ENCODE measurements at places on chromosomes 5 and 9.
A peak's percentile ranks its signal among the peaks of the same experiment; 100 is the strongest.

DNA sequence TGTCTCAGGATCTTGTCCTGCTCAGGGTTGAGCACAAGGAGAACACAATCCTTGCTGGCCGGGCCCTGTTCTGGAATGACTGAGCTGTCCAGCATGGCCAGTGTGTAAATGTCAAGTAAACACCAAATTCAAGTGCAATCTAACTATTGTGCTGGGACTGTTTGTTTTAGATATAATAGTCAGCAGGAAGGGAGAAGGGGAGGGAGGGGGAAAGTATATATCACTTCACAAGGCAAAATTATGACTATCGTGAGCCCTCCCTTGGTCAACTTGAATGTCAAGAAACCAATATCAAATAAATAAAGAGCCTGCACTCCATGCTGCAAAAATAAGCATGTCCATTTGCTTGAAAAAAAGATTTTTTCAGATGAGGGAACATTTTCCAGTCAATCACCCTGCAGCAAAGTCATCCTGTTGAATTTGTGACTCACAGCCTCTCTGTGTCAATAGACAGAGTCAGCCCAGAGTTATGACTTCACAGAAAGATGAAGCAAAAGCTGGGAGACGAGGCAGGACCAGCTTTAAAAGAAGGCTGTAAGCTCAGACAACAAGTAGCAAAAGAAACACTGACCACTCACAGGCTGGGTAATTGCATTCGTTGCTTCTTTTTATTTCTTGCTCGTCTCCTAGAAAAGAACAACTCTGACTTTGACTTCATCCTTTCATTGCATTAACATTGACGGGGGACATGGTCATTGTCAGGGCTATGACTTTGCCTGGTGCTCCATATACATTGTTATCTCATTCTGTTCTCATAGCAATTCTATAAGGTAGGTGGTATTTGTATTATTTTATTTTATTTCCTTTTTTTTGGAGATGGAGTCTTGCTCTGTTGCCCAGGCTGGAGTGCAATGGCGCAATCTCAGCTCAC lies 15.3 kb upstream of the KLF4 start:
- no peak for DNase-seq

- DNase-seq: no peak
Observed at GRCh38 chr9:112252194-112252593, 77.1 kb upstream of the SUSD1 start.

GRCh38 chr9:130140706-130141105 lies 31.5 kb upstream of the NCS1 start:
- no peak for DNase-seq

DNA sequence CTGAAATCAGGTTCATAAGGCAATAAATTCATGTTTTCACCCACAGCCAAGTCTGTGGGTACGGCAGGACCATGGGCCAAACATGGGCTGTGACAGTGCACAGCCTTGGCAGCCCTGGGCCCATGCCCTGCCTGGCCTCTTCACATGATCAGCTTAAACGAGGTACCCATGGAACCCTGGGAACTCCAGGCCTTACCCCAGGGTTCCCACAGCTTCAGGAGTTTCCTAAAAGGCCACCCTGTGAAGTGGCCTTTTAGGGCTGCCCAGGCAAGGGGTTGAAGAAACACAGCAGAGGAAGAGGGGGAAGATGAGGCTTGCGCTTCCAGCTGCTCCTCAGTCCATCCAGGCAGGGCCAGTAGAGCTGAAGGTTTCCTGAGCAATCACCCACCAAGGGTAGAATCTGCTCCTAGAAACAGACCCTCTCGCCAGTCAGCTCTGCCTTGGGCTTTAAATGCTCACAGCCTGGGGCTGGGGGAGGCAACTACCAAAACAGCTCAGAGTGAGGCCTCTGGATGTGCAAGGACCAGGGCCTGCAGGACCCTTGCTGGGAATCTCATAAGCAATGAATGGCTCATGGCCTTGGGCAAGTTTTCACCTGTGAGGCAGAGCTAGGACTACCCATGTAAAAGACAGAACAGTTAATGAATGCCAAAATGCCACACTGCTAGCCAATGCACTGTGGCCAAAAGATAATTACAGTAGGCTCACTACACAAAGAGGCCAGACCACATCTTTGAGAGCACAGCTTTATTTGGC lies 79.3 kb upstream of the LRRTM2 start:
- DNase-seq: no peak

DNA sequence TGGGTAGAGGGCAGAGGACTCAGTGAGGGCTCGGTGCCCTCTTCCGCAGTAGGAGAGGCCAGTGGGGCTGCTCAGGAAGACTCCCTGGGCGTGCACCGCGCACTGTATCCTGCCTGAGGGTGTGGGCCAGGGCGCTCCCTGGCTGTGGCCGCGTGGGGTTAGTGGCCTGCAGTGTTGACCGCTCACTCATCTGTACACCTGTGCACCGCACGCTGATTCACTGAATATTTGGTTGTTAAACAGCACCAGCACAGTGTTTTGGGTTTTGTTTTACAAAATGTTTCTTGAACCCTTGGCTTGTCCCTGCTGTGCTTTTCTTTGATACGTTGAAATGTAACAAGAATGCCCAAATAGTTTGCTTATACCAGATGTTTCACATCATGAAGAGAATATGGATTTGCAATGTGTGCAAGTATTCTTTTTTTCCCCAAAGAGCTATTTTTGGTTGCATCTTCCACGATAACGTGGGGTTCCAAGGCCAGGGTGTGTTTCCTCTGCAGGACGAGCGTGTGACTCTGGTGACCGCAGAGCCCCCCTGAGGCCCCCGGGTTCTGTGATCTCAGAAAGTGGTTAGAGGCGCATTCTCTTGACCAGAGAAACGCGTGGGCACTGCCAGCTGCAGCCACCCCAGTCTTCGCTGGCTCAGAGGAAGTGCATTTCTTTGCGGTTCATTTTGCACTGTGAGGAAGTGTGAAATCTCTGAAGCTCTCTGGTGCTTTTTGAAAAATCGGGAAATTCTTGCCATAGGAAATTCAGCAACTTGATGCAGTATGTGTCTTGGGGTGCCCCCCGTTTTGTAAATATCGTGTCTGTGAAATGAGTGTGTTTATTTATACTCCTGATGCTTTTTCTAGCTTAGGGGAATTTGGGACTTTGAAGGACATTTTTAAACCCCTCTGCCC lies 46.9 kb downstream of the AHRR start:
- no peak for DNase-seq

- DNase-seq: no peak
Observed at GRCh38 chr5:135242021-135242865, 156.8 kb downstream of the MACROH2A1 start.

GRCh38 chr5:31701642-31702299 lies 62.8 kb downstream of the PDZD2 start:
- no peak for DNase-seq

DNA sequence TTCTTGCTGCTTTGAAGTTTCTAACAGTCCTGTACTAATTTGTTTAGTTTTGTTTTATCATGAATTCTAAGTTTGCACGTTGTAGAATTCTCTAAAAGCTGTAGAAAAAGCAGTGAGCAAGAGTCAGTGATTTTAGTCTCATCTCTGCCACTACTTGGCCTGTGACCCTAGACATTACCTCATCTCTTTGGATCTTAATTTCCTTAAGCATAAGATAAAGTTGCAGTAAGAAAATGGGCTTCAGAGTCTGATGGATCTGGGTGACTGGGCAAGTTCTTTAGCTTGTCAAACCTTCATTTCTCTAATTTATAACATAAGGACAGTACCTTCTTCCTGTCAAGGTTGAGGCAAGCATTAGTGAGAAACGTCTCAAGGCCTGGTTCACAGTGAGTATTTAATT lies 247.9 kb downstream of the DMRT2 start:
- DNase-seq: no peak

DNA sequence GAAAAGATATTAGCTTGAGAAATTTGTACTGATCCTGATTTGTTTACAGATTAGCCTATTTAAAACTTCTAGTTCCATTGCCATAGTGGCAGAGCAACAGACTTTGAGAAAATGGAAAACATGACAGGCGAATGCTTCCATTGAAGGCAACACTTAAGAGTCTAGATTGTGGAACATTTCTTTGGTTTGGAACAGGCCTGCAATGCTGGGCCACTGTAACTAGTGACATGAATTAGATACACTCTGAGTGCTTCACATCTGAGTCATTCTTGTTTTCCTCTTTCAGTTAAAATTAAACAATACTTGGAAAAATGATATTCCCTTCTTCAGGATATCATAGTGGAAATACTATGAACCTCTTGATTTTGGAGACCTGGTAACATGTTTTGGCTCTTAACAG lies 453.6 kb upstream of the TUSC1 start:
- no peak for DNase-seq

DNA sequence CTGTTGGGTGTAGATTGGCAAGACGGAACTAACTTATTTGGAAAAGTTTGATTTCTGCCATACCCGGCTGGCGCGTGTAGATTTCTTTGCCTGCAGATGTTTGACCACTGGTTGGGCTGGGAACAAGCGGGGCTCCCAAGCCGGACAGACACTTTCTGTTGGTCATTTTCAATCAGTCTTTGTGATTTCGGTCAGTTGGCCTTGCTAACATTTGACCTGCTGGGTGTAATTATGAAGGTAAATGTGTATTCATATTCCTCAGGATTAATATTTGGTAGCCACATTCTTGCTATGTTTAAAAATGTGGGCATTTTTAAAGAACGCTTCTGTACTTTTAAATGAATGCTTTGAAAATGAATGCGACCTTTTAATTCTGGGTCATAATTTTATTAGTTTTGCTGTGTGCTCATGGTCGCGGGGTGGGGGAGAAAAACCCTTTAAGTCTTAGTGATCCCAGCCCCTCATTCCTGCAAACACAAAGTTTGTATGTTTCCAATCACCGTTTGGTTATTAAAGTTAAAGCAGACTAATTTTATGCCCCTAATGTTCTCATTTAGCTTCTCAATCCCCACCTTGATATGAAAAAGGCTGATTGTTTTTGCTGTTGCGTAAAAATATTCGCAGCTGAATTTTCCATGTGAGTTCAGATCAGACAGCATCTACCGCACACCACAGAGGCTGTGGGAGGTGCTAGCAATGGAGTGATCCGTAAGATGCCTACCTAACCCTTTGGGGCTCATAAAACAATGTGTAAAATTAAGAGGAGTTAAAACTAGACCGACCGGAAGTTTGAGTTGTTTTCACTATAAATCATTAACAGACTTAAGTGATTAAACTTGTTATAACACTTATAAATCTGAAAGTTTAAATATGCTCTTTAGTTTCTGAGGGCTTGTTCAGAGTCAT lies 1.5 kb downstream of the RASGRF2 start:
- DNase-seq: peak; percentile 40

DNA sequence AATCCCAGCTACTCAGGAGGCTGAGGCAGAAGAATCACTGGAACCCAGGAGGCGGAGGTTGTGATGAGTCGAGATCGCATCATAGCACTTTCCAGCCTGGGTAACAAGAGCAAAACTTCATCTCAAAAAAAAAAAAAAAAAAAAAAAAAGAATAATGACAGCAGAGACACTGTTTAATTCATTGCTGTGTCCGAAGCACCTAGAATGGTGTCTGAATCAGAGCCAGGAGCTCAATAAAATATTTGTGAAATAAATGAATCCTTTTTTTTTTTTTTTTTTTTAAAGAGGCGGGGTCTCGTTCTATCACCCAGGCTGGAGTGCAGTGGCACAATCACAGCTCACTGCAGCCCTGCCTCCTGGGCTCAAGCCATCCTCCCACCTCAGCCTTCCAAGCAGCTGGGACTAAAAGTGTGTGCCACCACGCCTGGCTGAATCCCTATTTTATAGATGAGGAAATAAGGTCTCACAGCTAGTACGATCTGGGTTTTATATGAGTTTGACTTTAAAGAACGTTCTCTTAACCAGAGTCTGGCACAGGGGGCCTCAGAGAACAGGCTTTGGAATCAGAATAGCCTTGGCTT lies 47.8 kb downstream of the THOC3 start:
- no peak for DNase-seq

- DNase-seq: no peak
Observed at GRCh38 chr5:158777647-158778350, 321.9 kb downstream of the EBF1 start.

- no peak for DNase-seq
Observed at GRCh38 chr5:170920196-170920595, 58.4 kb downstream of the RANBP17 start.

GRCh38 chr5:132099076-132099748 lies 25.6 kb downstream of the CSF2 start:
- no peak for DNase-seq

GRCh38 chr9:132937463-132937901 lies 6.9 kb downstream of the TSC1 start:
- no peak for DNase-seq

DNA sequence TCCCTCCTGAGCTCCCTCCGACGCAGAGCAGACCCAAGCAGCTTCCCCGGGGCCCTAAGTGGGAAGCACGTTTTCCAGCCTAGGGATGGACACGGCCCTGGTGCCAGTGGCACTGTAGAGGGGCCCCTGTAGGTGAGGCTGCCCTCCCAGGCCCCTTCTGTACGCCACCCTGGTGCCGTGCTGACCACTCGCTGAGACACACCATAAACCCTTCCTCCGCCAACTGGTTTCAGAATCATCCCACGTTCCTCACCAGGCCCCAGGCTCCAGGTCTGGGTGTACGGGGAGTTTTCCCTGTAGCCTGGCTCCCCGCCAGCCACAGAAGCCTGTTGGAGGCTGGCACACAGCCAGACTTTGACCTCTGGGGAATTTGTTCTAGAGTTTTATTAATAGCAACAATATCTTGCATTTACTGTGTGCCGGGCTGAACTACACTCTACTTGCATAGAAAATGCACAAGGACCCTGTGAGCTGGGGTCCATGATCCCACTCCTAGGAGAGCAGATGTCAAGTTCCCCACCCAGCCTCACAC lies 18.2 kb upstream of the WDR38 start:
- DNase-seq: no peak

GRCh38 chr5:139132515-139132914 lies 65.7 kb downstream of the SIL1 start:
- DNase-seq: no peak

- DNase-seq: no peak
Observed at GRCh38 chr9:86858009-86858408, 89.3 kb downstream of the GAS1 start.

DNA sequence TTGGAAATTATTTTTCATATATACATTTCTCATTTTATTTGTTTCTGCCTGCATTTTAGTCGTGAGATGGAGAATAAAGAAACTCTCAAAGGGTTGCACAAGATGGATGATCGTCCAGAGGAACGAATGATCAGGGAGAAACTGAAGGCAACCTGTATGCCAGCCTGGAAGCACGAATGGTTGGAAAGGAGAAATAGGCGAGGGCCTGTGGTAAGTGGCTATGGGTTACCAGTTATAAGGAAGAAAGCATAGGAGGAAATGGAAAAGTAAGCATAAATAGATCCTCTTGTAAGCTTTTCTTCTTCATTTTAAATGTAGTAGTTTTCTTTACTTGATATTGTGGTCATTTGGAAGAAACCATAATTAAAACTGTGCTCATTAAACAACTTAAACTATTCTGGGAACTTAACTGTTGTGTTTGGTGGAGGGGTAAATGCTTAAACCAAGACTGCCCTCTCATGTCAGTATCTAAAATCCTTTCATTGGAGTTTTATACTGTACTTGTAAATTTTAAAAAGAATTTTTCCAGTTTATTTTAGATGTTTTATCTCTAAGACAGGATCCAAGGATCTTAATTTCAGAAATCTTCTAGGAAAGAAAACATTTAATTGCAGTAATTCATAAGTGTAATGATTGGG lies 41.3 kb downstream of the MAP3K1 start:
- no peak for DNase-seq
